ENCODE measurements at places on chromosomes 13 and 19. TPM values are rescaled to one million over a fixed set of nuclear protein-coding genes. Genes with fewer than 3 reads are reported as not detected.

Gene PAF1
- 26.1 TPM for total RNA-seq

Gene CEACAM7
- total RNA-seq = not detected

Gene SIGLEC14
- total RNA-seq = 28.4 TPM

Gene RNF17
- not detected for total RNA-seq

Gene PRR19
- not detected for total RNA-seq

Gene IGLON5
- total RNA-seq = not detected

Gene FUT6
- total RNA-seq = not detected

Gene BLVRB
- 39.8 TPM for total RNA-seq

Gene ZNF497
- 0.31 TPM for total RNA-seq

Gene FFAR2
- total RNA-seq = 16.5 TPM

Gene ZFP28
- 1.7 TPM for total RNA-seq

Gene TYROBP
- total RNA-seq = 286 TPM

Gene TTC9B
- 0.10 TPM for total RNA-seq

Gene GPC5
- total RNA-seq = 0.21 TPM

Gene S1PR2
- total RNA-seq = 5.6 TPM

Gene CYP4F11
- not detected for total RNA-seq

Gene TNNT1
- 9.7 TPM for total RNA-seq

Gene SOX1
- not detected for total RNA-seq

Gene CEP89
- total RNA-seq = 2.2 TPM

Gene FUT1
- not detected for total RNA-seq

Gene SELENOV
- total RNA-seq = not detected

Gene ATXN8OS
- total RNA-seq = not detected

Gene PCDH20
- not detected for total RNA-seq

Gene UNC13A
- under 0.01 TPM for total RNA-seq

Gene LIM2
- total RNA-seq = 0.21 TPM

Gene SPINT2
- 34.5 TPM for total RNA-seq

Gene FPR2
- 7.5 TPM for total RNA-seq

Gene ZNF529
- total RNA-seq = 23.6 TPM

Gene ZNF208
- 3.1 TPM for total RNA-seq

Gene PALM
- not detected for total RNA-seq

Gene NRTN
- total RNA-seq = 0.10 TPM

Gene RNF113B
- not detected for total RNA-seq

Gene CGB5
- not detected for total RNA-seq

Gene PRDX2
- total RNA-seq = 55.5 TPM

Measured in mononuclear cell (primary cell).